ENCODE measurements at places on chromosomes 4 and X.

GRCh38 chrX:120664081-120664480 is 34.2 kb upstream of the C1GALT1C1 start:
- DNase-seq = no peak

GRCh38 chr4:56229947-56230346 is 157.3 kb downstream of the AASDH start:
- no peak for DNase-seq

GRCh38 chr4:141416677-141417363 is 196.1 kb downstream of the ZNF330 start:
- DNase-seq = no peak

GRCh38 chrX:13293700-13294099 is 26.2 kb downstream of the ATXN3L start:
- DNase-seq = no peak

All from activated CD8-positive, alpha-beta memory T cell treated with anti-CD3 and anti-CD28 coated beads, Interleukin-2, amount 50 U/mL, for 4 hours (primary cell).